ENCODE measurements at places on chromosomes 6 and 20.

GRCh38 chr6:154039231-154039842 lies at the start of gene OPRM1:
TSS of gene OPRM1 (plus strand) at chr6:154039240. CDS start at chr6:154039545, 305 bp downstream.
- no peak for DNase-seq

DNA sequence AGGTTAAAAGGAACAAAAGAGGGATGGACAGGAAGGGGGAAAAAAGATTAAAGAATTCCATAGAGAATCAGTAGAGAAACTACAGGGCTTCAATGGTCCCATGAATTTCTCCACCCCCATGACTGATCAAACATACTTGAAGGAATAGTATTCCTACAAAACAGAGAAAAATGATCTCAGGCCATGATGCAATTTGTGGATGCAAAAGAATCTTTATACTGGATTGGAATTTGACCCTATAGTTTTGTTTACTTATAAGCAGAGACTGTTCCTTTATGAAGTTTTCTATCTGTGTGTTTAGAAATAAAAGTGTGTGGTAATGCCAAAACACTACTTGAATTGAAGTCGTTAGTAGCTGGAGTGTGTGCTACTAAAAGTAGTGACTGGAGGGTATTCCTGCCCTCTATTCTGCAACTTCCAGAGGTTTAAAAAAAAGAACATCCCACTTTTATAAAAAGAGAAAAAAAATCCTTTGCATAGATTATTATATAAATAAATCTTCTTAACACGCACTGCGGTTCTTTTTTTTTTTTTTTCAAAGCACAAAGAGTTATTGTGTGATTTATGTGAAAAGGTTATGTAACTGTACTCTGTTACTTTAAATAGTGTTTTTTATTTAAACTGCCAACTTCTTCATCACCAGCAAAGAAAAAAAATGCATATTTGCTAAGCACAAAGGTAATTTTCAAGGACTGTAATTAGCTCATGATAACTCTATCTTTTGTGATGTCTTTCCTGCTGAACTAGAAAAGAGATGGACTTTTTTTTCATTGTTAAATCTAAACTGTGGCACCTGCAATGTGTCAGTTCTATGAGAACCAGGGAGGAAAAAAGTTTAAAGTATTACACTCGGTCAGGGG lies 214.5 kb upstream of the CITED2 start:
- DNase-seq: no peak

GRCh38 chr6:43636308-43636659 lies 644 bp downstream of the MAD2L1BP start:
- no peak for DNase-seq

DNA sequence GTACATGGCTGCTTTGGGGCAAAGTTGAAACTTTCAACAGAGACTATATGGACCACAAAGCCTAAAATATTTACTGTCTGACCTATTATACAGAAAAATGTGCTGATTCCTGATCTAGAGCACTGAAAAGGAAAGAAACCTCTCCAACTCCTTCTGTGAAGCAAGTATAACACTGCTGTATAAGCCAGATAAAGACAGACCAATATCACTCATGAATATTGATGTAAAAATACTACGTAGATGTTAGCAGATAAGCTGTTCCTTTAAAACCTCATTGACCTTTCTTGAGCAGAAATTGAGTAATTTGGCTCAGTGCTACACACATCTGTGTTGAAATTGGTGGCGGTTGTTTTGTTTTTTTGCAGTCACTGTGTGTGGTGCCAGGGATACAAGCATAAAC lies 69.9 kb upstream of the HDAC2 start:
- DNase-seq: no peak

- no peak for DNase-seq
Observed at GRCh38 chr6:87846434-87846833, 144.4 kb upstream of the AKIRIN2 start.

- no peak for DNase-seq
Observed at GRCh38 chr20:24317224-24317623, 152.2 kb upstream of the SYNDIG1 start.

DNA sequence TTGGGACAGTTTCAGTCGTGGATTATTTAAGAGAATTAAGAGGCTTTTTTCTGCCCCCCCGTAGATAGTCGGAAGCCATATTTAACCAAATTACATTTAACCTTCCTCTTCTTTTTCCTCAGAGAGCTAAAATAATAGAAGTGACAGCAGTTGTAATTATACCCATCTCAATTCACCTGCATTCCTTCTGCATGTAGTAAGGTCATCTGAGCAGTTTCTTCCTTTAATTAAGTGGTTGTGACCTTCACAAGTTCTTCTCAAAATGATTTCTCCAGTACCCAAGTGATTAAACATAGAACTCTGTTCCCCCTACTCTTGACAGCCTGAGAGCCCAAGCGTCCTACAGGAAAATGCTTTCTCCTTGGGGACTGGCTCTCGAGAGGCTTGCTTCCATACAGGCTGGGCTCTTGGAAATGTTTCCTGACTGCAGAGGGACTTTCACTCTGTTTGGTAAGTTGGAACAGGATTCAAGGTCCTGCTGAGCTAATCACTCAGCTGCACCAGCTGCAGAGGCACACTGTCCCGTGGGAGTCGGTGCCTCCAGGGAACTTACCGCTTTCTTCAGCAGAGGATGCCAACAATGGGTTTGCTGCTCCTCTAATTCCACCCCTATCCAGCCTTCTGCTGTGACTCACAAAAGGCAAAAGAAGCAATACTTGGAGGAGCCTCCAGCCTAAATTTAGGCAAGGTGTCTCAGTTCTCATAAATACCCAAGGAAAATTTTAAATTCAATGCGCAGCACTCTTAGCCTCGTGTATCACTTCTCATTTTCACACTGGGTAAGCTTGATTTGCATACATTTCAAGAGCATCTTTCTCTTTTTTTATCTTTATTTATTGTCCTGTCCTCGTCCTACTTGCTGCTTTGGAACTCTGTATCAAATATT lies 414.9 kb downstream of the KIF16B start:
- DNase-seq: peak; percentile 37

DNA sequence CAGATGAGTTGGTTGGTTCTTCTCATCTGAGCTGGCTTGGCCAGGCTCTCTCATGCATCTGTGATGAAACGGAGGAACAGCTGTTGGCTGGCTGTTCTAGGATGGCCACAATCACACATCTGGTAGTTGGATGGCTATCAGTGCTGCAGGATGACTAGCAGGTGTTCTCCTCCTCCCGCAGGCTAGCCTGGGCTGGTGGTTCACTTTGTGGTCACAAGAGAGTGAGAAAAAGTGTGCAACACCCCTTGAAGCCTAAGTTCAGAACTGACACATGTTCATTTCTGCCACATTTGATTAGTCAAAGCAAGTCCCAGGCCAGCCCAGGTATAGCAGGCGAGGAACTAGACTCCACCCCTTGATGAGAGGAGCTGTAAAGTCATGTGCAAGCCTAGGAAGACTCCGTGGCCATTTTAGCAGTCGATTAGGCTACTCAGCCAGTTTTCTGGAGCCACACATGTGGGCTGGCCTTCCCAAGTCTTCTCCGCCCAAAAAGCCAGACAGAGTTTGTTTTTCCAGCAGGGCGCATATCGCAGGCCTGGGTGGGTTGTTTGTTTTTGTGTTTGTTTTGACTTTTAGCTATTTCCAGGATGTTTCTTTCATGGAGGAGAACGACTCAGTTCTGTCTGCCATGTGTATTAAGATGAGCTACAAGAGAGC lies 120.8 kb downstream of the ISM1 start:
- DNase-seq: no peak

GRCh38 chr6:7086488-7086887 lies 21.3 kb upstream of the RREB1 start:
- no peak for DNase-seq

DNA sequence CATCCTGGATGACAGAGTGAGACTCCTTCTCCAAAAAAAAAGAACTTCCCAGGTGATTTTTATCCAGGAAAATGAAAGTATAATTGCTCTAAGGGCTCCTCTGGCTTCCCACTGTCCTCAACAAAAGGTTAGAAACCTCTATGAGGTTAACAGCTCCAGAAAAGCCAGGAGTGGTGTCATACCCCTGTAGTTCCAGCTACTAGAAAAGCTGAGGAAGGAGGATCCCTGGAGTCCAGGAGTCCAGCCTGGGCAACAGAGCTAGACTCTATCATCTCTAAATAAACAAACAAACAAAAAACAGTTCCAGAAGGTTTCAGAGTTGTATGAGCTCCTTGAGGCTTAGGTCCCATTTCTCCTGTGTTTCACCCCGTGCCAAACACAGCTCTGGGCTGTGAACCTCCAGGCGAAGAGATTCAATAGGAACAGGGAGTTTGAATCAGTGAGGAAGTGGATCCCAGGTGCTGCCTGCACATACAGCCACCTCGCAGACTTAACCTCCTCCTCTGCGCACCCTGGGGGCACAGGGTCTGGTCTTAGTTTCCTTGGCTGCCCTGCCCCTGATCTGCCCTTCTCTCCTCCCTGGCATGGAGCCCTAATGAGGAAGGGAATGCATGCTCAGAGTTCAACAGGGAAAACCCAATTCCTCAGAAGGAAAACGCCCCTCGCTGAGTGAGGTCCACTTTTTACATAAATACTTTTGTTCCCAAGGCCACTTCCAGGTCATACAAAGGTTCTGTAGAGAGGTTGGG lies 31.0 kb downstream of the ZC3H12D start:
- DNase-seq: no peak

GRCh38 chr20:2799271-2799670 lies 1.2 kb downstream of the CPXM1 start:
- no peak for DNase-seq

DNA sequence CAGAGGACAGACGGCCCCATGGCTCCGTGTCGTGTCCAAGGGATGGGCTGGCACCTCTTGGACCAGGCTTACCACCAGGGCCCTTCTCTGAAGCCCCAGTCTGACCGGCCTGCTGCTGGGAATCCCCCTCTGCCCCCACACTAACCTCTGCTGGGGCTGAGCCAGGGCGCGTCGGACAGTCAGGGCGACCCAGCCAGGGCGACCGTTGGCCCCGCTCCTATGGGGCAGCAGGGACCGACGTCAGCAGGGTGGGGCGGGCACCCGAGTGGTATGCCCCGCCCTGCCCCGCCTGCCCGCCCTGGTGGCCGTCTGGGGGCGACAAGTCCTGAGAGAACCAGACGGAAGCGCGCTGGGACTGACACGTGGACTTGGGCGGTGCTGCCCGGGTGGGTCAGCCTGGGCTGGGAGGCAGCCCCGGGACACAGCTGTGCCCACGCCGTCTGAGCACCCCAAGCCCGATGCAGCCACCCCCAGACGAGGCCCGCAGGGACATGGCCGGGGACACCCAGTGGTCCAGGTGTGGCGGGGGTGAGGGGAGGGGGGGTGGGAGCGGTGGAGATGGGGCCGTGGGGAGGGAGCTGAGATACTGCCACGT lies at the start of gene SLC17A9:
Gene SLC17A9, plus strand, starts transcription at position 337 of the 595 bp plus-strand sequence. Its CDS starts 122 bp downstream, at position 459.
- no peak for DNase-seq

DNA sequence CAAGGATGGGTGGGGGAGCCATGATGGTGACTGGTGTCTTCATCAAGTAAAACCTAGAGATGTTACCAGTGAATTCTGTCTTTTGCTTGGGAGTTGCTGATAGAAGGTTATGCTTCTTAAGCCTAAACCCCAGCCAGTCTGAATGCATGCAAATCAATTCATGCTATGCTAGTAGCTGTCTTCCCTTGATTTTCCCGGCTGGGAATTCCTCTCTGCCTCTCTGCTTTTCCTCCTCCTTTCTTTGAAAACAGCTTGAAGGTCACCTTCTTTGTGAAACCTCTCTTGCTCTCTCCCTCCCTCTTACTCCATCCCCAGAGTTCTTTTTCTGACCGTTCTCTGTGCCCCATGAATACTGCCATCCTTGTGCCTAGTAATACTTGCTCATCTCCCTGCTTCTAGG lies 58.9 kb downstream of the TMEM200A start:
- DNase-seq: no peak

DNA sequence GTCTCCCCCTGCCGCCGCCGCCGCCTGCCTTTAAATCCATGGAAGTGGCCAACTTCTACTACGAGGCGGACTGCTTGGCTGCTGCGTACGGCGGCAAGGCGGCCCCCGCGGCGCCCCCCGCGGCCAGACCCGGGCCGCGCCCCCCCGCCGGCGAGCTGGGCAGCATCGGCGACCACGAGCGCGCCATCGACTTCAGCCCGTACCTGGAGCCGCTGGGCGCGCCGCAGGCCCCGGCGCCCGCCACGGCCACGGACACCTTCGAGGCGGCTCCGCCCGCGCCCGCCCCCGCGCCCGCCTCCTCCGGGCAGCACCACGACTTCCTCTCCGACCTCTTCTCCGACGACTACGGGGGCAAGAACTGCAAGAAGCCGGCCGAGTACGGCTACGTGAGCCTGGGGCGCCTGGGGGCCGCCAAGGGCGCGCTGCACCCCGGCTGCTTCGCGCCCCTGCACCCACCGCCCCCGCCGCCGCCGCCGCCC lies 474 bp downstream of the CEBPB start:
- DNase-seq: peak; percentile 47

GRCh38 chr6:84218091-84218490 lies 9.4 kb downstream of the CEP162 start:
- DNase-seq: no peak

DNA sequence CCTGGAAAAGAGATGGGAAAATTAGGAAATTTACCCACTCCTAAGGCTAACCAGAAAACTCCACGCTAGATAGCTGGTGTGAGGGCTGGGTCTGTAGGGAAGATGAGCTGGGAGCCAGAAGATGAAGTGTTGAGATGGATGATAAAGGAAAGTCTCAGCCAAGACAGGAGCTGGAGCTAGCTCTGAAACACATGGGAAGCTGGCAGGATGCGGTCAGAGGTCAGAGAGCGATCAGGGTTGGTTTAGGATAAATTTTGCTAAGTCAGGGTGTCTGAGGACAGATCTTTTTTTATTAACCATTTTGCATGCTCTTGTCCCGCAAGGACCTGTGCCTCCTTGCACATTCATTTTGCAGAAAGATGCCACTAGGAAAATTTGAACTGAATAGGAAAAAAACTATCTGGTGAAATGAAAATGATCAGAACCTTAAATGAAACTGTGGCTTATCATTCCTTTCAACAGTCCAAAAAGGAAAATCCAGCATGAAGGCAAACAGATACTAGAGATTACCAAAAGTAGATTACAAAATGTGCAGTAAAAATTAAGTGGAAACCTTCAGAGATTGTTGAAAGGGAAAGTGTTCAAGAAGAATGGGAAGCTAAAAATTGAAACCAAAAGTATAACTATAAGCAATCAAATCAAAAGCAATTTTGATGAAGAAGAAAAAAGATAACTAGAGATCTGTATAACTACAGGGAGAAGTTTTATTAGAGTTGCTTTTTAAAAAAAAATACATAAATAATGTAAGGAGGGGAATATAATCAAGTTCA lies 10.7 kb upstream of the EDN1 start:
- DNase-seq: no peak

DNA sequence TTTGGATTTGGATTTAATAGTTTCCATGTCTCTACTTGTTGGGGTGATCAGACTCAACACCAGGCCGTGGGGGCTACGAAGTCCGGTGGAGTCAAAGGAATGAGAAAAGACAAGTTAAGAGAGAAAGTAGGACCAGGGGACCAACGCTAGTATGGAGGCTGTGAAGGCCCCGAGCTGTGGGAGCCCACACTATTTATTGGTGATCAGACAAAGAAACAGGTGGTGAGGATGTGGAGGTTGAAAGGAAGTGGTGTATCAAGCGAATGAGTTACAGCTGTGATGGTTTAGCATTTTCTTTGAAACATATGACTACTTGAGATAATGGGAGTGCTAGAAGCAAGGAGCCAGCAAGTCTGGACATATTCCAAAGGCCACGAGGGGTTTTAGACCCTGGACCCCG lies 62.4 kb downstream of the AKAP7 start:
- DNase-seq: no peak

GRCh38 chr6:126967296-126968005 lies 151.0 kb upstream of the RSPO3 start:
- no peak for DNase-seq

GRCh38 chr20:15682690-15683089 lies 890.6 kb downstream of the KIF16B start:
- no peak for DNase-seq

GRCh38 chr20:14989535-14990290 lies 652.3 kb upstream of the FLRT3 start:
- no peak for DNase-seq

GRCh38 chr20:42082611-42083010 lies 464.4 kb upstream of the CHD6 start:
- no peak for DNase-seq

Measured in occipital lobe (tissue), 3 donors.